Stimulated activated CD4-positive, alpha-beta T cell treated with anti-CD3 and anti-CD28 coated beads, Interleukin-1b, Interleukin-23, amount 100 ng/mL, for 1 hour (primary cell): ENCODE measurements at places on chromosomes 5 and 9.

DNA sequence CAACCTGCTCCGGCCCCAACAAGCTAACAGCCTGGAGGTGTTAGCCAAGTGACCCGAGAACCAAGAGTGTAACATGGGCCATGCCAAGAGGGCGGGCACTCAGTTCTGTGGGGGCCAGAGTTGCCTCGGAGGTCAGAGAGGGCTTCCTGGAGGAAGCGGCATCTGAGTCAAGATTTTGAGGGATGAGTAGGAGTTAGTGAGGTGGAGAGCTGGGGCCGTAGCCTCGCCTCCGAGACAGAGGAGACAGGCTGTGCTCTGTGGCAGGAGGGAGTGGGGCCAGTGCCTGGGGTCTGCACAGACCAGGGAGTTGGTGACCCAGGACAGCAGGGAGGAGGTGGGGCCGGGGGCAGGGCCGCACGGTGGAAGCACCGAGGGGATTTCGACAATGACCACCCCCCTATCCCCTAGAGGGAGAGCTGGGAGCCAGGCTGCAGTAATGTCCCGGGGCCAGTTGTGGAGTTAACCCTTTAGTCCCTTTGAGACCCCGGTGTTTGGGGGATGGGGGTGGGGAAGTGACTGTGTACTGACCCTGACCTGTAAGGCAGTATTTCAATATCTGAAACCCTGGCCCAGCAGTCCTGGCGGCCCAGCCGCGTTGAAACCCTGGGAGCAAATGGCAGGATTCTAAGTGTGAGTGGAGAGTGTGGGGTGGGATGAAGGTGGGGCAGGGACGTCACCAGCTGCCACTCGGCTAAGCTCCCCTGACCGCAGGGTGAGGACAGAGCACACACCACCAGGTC is 148.7 kb upstream of the COL5A1 start:
- DNase-seq = no peak

DNA sequence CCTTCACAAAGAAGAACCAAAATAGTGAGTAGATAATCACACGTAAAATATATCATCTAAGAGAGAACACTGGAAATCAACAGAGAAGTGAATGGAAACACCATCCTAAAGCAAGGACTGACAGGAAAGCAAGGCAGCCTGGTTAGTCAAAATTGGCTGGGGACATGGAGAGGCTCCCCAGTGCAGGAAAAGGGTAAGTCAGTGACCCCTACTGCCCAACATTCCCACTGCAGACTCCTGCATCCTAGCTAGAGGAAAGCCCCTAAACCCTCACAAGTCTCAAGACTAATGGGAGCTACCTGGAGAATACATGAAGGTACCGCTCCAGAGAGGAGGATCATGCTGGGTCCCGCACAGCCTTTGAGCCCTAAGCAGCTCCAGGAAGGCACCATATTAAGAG is 60.1 kb downstream of the ZDHHC21 start:
- DNase-seq = no peak

- DNase-seq = no peak
Measured at GRCh38 chr5:54301220-54301619, 9.2 kb downstream of the ARL15 start.

DNA sequence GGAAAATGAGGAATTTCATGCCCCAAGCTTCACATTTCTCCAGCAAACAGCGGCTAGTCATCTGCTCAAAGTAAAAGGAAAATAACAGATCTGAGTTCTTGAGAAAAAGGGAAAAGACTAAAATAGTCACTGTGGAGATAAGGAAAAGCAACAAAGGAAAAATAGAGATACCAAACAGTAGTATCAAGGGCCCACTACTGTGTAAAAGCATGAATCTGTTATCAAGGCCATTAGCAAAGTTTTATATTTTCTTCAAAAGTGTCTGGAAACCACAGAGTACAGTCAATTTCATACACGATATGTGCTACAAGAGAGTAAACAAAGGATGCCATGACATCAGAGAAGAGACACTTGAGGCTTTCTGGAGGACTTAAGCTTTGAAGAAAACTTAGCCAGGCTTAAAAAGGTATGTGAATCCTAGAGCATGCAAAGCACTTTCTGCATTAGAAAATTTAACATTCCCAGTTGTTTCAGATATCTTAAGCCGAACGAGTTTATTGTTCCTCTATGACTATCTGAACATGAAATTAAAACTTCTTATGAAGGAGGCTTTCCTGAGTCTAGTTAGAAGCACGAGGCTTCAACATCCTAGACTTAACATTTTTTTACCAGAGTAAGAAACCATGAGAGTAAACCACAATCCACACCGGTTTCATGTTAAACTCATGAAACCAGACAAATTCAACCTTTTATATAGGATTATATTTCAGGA is 1.2 kb downstream of the TTC33 start:
- no peak for DNase-seq

GRCh38 chr5:42612750-42613366 is 143.8 kb upstream of the CCDC152 start:
- no peak for DNase-seq

DNA sequence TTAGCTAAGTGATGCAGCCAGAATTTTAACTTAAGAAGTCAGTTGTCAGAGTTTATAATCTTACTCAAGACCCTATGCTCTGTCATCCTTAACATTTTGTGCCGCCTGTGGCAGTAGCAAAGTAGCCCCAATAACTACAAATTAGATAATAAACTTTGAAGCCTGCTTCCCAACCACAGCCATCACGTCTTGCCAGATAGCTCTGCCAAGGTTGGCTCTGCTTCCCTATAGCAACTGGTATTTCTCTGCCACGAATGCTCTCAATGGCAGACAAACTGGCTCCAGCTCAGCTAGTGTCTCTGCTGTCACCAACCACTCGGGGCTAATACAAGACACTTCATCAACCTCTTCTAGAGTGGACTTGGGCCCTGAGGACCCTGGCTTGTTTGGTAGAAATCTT is 576.1 kb downstream of the CDH12 start:
- DNase-seq = no peak

DNA sequence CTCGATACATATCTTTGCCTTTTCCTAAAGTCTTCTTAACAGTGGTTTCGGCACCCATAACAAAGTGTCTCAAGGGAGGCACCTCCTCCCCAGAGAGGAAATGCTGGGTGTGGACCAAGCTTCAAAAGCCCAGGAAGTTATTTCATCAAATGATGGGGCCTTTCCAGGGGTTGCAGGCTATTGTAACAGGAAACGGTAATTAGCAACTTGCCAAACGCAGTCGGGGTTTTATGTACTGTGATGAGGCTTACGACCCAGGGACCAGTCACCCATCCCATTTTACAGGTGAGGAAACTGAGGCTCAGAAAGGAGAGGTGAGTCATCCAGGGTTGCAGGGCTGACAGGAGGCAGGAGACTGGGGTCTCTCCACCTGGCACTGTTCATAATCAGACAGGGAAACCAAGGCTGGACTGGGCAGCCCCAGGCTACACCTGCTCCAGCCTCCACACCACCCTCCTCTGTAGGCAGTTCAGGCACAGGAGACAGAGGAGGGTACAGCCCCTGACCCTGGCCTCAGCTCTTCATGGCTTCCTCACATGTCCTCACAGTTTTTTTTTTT is 30.0 kb upstream of the SUSD3 start:
- DNase-seq = peak; percentile 50

DNA sequence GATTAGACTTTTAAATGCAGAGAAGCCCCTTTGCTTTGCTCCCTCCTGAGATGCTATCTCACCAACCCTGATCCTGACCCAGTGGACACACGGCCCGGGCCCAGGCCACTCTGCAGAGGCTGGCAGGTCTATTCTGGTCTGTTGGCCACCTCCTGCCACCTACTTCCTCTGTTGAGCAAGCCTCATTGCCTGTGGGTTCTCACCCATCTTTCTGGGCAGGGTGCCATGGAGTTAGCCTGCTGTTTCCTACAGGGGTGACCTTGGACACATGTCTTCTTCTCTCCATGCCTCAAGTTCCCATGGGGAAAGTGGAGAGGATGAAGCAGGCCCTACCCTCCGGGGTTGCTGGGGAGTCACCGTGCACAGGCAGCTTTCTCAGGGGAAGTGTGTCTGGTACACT is 266.2 kb upstream of the IRX1 start:
- DNase-seq = no peak

GRCh38 chr5:43647789-43648188 is 44.8 kb downstream of the NNT start:
- DNase-seq = no peak

DNA sequence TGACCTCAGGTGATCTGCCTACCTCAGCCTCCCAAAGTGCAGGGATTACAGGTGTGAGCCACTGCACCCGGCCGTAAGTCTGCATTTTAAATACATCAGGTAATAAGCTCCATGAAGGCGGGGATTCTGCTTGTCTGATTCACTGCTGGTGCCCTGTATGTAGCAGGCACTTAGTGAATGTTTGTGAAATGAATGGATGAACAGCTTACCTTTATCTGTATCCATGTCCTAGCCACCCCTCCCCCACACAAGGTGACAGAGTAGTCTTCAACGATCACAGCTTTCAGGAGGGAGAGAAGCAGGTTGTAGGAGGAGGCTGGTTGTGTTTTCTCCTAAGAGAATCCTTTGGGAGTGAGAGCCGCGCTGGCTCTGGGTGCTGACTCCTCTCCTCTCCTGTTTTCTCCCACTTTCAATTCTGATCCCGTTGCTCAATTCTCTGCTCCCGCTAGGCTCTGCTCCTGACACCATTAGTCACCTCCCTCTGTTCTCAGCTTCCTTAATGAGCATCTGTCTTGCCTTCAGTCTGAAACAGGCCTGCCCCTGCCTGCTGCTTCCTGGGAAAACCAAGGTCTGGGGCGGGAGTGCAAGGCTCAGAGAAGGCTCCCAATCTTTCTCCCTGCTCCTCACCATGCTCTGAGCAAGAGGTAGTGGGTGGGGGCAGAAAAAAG is 88.8 kb upstream of the CTNNA1 start:
- DNase-seq = no peak

DNA sequence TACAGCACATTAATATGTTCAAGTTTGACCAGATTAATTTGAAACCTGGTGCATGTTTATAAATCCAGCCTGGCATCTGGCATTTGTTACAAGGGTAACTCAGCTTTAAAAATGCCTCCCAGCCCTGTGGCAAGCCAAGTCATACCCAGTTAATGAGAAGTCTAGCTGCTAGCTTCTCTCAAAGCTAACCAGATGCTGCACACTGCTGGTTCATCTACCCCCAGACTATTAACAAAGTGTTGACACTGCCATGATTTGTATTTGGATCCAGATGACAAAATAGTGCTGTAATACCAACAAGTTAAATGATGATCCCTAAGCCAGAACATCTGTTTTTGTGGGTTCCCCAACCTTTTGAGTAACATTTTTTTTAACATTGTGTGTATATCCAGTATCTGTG is 573.7 kb upstream of the DAB2 start:
- no peak for DNase-seq

DNA sequence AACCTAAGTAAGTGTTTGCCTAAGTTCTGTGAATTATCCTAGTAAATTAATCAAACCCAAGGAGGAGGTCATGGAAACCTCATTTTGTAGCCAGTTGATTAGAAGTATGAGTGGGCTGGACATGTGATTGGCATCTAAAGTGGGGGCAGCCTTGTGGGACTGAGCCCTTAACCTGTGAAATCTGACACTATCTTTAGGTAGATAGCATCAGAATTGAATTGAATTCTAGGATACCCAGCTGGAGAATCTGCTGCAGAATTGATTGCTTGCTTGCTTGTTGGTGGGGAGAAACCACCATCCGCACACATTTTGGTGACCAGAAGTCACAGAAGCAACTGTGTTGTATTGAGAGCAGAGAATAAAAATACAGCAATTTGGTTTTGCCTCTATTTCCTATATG is 97.0 kb downstream of the FBXL7 start:
- DNase-seq = no peak

- DNase-seq = no peak
Measured at GRCh38 chr5:93219641-93220145, 361.3 kb downstream of the NR2F1-AS1 start.

DNA sequence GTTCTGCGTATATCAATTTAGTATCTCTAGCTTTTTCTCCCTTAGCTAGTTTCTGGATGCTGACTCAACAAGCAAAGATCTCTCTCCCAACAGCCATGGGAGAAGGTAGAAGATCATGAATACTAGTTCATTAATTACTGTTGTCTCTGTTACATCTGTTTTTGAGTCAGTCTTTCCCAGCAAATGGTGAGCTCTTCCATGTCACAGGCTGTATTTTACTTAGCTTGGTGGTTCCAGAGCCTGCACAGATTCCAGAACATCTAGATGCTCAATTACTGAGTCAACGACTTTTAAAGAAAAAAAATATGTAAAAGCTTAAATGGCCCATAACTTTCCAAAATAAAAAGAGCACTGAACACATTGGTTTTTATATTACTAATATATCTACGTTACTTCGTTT is 307.2 kb downstream of the NSG2 start:
- no peak for DNase-seq

- DNase-seq = no peak
Measured at GRCh38 chr5:61026004-61026403, 81.0 kb downstream of the NDUFAF2 start.

- DNase-seq = no peak
Measured at GRCh38 chr5:172533399-172534228, 79.3 kb upstream of the SH3PXD2B start.

GRCh38 chr9:134987376-134987775 is 69.7 kb upstream of the FCN1 start:
- no peak for DNase-seq

DNA sequence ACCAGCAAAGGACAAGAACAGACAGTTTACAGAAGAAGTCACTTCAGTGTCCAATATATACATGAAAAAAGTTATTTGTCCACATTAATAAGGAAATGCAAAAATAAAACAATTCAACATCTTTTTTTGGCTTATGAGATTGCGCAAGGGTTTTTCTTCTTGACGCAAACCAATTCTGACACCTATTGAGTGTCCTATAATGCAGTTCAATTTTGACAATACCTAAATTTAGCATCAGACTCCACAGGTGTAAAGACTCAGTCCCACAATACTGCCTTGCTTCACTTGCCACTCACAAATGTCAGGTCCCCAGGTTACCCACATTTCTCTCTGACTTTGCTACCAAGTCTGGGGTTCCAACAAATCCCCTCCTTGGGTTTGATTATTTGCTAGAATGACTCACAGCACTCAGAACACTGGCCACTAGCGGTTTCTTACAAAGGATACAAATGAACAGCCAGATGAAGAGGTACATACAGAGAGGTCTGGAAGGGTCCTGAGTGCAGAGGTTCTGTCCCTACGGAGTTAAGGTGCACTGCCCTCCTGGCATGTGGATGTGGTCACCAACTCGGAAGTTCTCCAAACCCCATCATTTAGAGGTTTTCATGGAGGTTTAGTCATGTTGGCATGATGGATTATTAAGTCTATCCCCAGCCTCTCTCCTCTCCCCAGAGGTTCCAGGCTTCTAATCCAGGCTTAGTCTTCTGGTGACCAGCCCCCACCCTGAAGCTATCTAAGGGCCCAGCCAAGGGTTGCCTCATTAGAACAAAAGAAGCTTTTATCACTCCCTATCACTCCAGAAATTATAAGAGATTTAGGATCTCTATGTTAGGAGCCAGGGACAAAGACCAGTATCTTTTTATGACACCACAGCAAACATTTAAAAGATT is 27.0 kb upstream of the SLC22A5 start:
- no peak for DNase-seq

GRCh38 chr5:35626553-35626952 is 8.9 kb downstream of the SPEF2 start:
- DNase-seq = no peak

GRCh38 chr5:127343866-127344265 is 53.3 kb downstream of the MEGF10 start:
- no peak for DNase-seq

GRCh38 chr5:150320044-150320613 is 17.4 kb upstream of the ARSI start:
- no peak for DNase-seq

- no peak for DNase-seq
Measured at GRCh38 chr9:19379697-19380046, 364 bp downstream of the RPS6 start.
